Osteocyte (in vitro differentiated cells): ENCODE measurements at places on chromosomes 11 and 22.

- no peak for DNase-seq
Observed at GRCh38 chr11:2717561-2718325, 17.9 kb upstream of the KCNQ1OT1 start.

GRCh38 chr22:39219071-39220039, 25.4 kb downstream of the PDGFB start:
- DNase-seq = no peak

GRCh38 chr11:130042093-130042591, 27.6 kb upstream of the APLP2 start:
- DNase-seq = no peak

- DNase-seq = no peak
Observed at GRCh38 chr11:130094614-130095013, 24.9 kb downstream of the APLP2 start.
